ENCODE measurements at places on chromosomes 7 and 10.

- DNase-seq, result no peak
These were observed 10.9 kb downstream of the SEC31B start for GRCh38 chr10:100508691-100509150.

DNA sequence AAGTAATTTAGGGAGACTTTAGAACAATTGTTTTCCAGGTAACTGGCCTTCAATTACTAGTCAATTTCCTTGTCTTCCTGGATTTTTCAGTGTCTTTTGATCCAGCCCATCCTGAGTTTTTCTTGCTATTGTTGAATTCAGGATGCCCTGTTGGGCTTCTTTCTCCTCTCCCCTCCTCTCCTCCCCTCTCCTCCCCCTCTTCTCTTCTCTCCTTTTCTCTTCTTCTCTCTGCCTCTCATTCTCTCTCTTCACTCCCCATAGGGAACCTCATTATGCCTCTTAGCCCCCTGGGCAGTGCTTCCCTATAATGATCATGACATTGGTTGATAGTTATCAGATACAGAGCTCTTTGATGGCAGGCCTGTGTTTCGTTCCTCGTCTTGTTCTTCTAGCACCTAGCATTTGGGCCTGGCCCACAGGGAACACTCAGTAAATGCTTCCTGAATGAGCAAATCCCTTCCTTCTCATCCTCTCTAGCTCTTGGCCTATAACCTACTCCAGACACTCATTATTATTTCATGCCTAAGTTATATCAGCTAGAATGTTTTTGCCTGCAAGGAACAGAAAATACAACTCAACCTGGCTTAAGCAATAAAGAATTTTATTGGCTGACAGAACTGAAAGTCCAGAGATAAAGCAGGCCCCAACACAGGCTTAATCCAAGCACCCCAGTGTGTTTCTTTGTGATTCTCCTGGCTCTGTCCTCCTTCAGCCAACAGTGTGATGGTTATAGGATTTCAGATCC is 56.8 kb downstream of the CACNB2 start:
- DNase-seq, result no peak

- no peak for DNase-seq
These were observed 20.6 kb upstream of the WASL start for GRCh38 chr7:123769371-123769770.

- no peak for DNase-seq
These were observed 19.9 kb downstream of the AKR1C2 start for GRCh38 chr10:4983615-4984216.

GRCh38 chr7:10076660-10077300 is 896.9 kb upstream of the PHF14 start:
- DNase-seq, result no peak

DNA sequence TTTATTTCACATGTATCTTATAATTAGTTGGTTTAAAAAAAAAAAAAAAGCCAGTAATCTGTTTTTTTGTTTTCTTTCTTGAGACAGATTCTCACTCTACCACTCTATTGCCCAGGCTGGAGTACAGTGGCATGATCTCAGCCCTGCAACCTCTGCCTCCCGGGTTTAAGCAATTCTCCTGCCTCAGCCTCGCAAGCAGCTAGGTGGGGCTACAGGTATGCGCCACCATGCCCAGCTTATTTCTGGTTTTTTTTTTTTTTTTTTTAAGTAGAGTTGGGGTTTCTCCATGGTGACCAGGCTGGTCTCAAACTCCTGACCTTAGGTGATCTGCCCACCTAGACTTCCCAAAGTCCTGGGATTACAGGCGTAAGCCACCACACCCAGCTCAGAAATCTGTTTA is 34.1 kb upstream of the CAPZA2 start:
- no peak for DNase-seq

DNA sequence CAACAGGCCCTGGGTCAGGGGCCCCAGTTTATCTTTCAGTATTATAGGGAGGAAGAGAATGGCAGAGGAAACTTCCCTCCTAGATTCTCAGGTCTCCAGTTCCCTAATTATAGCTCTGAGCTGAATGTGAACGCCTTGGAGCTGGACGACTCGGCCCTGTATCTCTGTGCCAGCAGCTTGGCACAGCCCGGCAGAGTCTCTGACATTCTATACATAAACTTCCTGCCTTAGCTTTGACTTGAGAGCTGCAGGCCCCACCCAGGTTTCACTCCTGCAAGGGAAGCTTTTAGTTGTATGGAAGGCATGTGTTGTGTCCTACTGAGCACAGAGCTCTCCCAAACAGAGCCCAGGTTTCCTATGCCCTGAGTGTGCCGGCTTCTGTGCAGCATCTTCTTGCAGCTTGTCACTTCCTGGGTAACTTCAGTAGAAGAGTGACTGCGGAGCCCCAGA is 205.6 kb upstream of the PRSS58 start:
- DNase-seq, result no peak

- no peak for DNase-seq
These were observed 42.4 kb upstream of the NANOS1 start for GRCh38 chr10:118986815-118987790.

DNA sequence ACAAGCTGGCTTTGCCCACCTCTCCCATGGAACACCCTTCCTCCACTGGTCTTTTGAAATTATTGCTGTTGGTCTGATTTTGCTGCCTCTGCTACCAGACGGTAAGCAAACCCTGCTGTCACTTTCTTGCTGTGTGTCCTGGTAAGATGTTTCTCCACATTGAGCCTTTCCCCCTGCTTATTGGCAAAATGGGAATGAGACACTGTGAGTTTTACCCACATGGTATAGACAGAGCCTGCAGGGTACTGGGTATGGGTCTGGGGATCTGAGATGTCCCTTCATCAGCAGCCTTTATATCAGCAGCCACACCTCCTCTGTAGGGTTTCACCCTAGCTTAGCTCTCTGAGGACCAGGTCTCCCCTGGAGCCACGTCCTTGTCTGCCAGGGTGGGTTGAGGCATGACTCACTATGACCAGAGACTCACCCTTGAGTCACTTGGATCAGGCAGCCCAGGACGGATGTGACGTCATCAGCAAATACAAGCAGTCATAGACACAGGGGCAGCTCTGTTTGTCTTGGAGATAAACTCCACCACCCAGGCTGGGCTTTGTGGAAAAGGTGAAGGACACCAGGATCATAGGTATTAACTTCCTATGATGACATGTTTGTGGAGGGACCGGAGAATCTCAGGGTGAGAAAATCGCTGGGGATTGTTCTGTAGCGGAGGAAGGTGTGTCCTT is 17.9 kb upstream of the BAIAP2L1 start:
- DNase-seq, result no peak

GRCh38 chr7:147276783-147277370 is 1160.3 kb downstream of the CNTNAP2 start:
- DNase-seq, result no peak

DNA sequence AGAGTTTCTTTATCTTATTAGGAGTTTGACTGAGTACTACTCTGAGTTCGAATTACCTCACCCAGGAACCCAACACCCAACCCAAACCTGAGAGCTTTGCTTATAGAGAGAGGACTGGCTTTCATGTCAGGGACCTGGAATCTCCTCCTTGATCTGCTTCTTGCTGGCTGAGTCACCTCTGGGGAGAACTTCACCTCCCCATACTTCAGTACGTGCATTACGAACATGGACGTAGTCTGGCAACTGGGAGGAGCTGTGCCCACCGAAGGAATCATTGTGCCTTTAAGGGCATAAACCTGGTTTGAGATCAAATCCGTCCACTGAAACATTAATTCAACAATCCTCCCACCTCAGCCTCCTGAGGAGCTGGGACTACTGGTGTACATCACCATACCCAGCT is 12.2 kb upstream of the PSAP start:
- no peak for DNase-seq

- DNase-seq, result no peak
These were observed 537 bp upstream of the MRPS24 start for GRCh38 chr7:43869867-43870240.

DNA sequence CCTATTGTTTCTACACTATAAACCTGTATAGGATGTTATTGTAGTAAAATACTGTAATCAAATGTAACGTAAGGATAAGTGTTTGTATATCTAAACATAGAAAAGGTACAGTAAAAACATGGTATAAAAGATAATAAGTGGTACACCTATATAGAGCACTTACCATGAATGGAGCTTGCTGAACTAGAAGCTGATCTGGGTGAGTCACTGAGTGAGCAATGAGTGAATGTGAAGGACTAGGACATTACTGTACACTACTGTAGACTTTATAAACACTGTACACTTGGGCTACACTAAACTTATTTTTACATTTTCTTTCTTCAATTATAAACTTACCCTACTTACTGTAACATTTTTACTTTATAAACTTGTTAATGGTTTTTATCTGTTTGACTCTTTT is 732.9 kb upstream of the LRRN3 start:
- no peak for DNase-seq

DNA sequence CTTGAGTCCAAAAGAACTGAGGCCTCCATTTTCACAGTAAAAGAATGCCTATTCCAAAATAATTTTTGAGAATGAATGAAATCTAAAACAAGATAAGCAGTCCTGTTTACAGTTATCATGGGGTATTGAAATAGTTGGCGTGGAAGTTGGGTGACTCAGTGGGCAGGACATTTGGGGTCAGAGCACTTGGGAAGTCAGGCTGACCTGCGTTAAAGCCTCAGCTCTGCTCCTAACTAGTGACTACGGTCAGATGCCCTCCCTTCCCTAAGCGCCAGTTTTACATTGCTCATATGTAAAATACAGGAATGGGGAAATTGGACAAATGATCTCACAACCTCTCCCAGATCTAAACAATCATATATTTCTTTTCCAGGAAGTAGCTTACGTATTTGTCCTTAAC is 2.3 kb upstream of the PAPSS2 start:
- no peak for DNase-seq

GRCh38 chr7:155578016-155578415 is 31.7 kb upstream of the CNPY1 start:
- no peak for DNase-seq

DNA sequence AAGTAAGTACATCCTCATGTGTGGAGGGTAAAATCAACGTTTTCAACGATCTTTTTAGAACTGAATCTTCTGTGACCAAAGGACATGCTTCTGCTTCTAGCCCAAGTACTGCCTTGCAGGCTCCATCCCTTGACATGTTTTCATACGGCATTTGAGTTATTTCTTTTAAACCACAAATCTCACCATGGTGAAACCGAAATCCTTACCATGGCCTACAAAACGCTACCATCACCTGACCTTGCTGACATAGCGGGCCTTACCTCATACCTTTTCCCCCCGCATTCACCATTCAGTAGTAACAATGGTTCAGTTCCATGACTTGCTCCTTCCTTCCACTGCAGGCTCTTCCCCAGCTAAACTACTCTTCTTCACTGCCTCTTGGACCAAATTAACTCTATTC is 3.5 kb downstream of the RNF216 start:
- no peak for DNase-seq

DNA sequence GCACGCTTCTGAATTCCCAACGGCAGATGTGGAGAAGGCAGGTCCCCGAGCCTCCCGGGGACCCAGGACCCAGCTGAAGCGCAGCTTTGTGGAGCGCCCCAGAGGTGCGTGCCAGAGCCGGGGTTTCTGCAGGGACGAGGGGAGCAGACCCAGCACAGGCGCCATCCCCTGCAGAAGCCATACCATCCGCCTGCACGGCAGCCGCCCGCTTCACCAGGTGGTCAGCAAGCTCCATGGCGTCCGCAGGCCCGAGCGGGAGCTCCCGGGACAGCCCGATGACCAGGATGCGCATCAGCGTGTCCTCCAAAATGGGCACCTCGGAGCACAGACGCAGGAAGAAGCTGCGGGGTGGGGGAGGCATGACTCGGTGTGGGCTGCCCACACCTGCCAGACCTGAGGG is 10.6 kb downstream of the INTS1 start:
- DNase-seq, result no peak

GRCh38 chr10:6787091-6787490 is 207.0 kb upstream of the PRKCQ start:
- no peak for DNase-seq

DNA sequence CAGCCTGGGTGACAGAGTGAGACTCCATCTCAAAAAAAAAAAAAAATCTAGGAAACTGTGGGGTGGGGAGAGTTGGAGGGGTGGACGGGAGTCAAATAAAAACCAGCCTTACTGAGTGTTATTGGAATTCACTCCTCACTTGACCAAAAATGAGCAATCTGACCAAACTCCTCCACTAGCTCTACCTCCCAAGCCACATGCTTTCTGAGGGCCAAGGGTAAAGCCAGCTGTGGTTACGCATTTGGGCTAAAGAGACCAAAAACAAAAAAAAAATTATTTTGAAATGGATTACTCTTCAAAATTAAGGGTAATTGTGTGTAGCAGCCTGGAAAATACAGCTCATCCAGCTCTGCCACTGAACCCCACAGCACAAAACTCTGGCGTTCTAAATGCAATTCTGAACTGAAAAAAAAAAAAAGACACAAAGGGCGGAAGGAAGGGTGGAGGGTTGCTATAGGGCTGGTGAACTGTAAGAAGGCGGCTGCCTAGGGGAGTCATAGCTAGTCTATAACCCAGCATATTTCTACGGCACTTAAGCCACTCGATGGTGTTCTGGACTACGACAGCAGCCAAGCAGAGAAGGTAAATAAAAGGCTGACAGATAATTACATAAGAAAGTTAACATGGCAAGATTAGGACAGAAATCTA is 7.8 kb downstream of the ELMO1 start:
- DNase-seq, result no peak

Data from amygdala (tissue), 56 donors.